ENCODE measurements at places on chromosomes 3 and 15. TPM values are rescaled to one million over a fixed set of nuclear protein-coding genes. Genes with fewer than 3 reads are reported as not detected.

The PPM1L gene
- total RNA-seq = 4.3 TPM

The FILIP1L gene
- 5.9 TPM for total RNA-seq

The ZBTB11 gene
- 23.3 TPM for total RNA-seq

The NPAP1 gene
- total RNA-seq = not detected

The HIGD2B gene
- total RNA-seq = not detected

The SRGAP3 gene
- 4.7 TPM for total RNA-seq

The TPRG1 gene
- 6.5 TPM for total RNA-seq

The NANOGP8 gene
- total RNA-seq = 1.2 TPM

The SPSB4 gene
- not detected for total RNA-seq

The GREM1 gene
- total RNA-seq = 457 TPM

The PARP15 gene
- 3.2 TPM for total RNA-seq

The EPHA6 gene
- total RNA-seq = not detected

The TRIM42 gene
- not detected for total RNA-seq

The P3H2 gene
- 8.3 TPM for total RNA-seq

All from osteoblast (primary cell).